ENCODE measurements at places on chromosomes 1 and 21.

DNA sequence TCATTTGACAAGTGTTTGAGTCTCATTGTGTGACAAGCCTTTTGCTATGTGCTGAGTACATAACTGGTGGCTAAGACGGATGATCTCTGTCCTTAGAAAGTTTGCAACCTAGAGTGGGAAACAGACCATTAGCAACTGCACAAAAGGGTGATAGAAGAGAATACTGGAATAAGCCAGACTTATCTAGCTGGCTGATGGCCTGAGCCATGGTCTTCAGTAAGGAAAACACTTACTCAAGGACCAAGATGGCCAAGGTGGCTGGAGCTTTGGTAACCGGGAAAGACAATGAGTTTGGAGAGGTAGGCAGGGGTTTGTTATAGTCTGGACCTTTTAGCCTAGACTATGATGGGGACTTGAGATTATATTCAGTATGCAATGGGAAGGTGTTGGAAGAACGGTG lies 1.6 kb upstream of the TAF12 start:
- no peak for DNase-seq

GRCh38 chr21:42223826-42224575 lies 5.1 kb downstream of the ABCG1 start:
- no peak for DNase-seq

GRCh38 chr1:200237066-200237465 lies 172.8 kb downstream of the ZNF281 start:
- no peak for DNase-seq

DNA sequence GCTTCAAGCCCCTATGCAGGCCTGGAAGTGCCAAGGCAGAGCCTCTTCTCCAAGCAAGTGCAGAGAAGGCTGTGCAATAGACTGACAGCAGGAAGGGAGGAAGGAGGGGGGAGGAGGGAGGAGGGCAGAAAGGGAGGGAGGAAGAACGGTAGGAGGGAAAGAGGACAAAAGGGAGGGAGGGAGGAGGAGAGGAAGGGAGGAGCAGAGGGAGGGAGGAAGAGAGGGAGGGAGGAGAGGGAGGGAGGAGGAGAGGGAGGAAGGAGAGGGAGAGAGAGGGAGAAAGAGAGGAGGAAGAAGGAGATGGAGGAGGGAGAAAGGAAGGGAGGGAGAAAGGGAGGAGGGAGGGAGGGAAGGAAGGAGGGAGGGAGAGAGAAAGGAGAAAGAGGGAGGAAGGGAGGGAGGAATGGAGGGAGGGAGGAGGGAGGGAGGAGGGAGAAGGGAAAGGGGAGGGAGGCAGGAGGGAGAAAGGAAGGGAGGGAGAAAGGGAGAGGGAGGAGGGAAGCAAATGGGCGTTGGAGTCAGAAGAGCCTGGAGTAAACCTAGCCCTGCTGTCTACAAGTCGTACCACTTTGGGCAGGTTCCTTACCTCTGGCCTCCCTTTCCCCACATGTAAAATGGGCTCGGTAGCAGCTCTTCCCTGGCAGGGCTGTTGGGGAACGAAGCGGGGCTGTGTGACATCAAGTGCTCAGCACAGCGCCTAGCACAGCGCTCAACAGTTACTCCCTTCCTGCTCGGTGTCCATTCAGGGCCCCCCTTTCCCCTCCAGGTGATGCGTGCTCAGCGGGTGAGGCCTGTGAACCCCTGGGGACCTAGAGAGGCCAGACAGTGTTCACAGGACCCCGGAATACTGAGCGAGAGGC lies 244.6 kb downstream of the NPHP4 start:
- DNase-seq = no peak

DNA sequence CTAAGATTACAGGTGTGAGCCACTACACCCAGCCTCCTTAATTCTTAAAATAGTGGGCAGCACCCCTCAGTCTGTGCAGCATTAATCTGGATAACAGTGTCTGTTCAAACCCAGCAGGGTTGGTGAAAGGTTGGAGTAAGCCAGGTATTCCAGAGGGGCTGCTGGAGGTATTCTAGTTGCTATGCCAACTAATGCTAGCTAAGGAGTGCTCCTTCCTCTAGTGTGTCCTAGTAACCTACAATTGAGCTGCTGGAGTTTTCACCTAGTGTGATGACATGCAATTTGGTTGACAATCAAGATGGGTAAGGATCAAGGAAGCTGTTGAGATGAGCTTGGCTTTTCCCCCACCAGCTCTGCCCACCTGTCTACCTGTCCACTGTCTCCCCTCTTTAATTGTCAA lies 100.2 kb upstream of the IPO9 start:
- no peak for DNase-seq

- no peak for DNase-seq
Observed at GRCh38 chr1:151881479-151881878, 27.8 kb downstream of the THEM4 start.

GRCh38 chr1:205879974-205880373 lies 30.0 kb upstream of the PM20D1 start:
- no peak for DNase-seq

DNA sequence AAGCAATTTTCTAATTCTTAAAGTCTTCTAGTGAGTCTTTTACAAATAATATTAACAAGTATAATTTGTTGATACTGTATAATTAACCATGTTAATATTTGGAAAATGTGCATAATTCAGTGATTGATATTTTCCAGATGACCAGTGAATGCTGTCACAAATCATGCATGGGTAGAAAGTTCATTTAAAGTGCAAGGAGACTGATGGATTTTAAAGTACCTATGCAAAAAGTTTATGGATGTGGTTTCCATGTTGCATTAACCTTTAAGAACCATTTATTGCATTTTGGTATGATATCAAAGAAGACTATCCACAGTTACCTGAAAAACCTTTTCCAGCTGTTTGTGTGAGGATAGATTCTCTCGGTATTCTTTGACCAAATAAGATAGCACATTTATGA lies 23.2 kb downstream of the CDC73 start:
- DNase-seq = no peak

DNA sequence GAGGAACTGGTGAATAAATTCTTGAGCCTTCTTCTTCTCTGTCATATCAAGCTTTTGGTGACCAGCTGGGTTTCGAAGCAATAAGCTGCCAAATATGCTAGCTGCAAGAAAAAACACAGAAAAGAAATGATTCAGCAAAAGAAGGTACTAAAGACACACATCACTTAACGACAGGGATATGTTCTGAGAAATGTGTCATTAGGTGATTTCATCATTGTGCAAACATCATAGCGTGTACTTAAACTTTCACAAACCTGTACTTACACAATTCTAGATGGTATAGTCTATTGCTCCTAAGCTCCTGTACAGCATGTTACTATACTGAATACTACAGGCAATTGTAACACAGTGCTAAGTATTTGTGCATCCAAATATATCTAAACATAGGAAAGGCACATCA lies 2.9 kb upstream of the MTF1 start:
- DNase-seq = no peak

- no peak for DNase-seq
Observed at GRCh38 chr1:174913225-174913903, 86.4 kb upstream of the CACYBP start.

DNA sequence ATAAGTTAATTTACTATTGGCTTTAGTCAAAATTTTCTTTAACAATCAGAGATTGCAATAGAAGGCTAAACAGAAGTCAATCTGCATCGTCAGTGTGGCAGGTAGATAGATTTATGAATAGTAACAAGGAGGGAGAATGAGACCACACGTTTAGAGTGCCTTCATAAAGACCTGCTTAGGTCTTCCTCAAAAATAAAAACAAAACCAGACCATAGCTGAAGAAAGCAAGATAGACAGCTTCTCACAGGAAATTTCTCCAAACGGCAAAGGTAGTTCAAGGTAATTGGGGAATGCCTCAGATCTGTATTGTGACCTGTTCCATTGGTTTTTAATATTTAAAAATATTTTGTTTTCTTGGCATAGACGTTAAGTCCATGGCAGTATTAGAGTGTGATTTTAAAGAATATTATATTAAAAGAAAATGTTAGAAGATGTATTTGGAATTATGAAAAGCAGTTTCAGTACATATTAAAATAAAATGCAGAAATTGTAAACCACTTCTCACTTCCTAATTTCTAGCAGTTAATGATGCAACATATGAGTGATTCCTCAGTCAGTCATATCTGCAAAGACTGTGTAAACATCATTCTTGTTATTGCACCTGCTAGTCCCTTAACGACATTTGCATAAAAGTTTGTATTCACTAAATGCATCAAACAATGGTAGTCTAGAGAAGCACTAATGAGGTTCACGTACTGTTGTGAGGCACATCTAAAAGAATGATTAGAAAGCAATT lies 278.0 kb downstream of the HLX start:
- no peak for DNase-seq

Data from T-helper 2 cell treated with Interferon-gamma antibody and Interleukin-4, amounts not matched to agents 5 μg/mL and 100 μg/mL, for 36 hours (primary cell).